Hematopoietic multipotent progenitor cell treated with erythropoietin and hydrocortisone succinate and interleukin-3 and kit ligand, for 4 days (in vitro differentiated cells): ENCODE measurements at places on chromosomes 2 and 18.

- DNase-seq: no peak
Measured at GRCh38 chr2:43839776-43840564, 1.2 kb downstream of the ABCG8 start.

DNA sequence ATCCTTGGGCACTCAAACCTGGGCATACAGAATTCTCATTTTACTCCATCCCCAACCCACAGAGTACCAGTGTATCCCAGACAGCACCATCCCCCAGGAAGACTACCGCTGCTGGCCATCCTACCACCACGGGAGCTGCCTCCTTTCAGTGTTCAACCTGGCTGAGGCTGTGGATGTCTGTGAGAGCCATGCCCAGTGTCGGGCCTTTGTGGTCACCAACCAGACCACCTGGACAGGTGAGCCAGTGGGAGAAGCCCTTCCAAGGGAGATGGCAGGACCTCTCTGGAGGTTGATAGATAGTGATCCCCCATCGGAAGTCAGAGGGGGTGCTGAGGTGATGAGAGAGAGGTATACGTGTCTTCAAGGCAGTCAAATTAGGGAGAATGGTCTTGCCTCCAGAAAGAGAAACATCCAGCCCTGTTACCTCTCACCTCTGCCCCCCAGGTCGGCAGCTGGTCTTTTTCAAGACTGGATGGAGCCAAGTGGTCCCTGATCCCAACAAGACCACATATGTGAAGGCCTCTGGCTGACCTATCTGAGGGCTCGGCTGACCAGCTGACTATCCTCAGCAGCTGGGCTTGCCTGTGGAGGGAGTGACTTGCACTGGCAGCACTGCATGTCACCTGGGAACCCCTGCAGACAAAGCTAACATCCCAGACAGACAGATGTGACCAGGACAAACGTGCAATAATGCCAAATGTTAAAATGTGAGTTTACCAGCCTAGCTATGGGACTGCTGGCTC, 9.5 kb downstream of the PKDCC start:
- DNase-seq: no peak

DNA sequence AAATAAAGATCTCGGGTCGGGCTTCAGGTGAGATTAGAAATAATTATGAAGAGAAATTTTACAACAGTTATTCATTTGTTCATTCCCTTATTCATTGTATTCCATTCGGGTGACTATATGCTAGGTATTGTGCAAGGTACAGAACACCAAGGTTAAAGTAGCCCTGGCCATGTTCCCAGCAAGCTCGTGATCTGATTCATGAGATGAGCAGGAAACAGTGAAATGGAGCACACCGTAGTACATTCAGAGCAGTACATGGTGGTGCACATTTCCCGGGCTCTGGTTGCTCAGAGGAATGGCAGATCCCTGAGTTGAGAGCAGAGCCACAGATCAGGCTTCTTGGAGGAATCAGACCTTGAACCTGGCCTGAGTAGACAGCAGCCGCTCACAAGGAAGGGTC, 87.7 kb downstream of the PRKRA start:
- no peak for DNase-seq

DNA sequence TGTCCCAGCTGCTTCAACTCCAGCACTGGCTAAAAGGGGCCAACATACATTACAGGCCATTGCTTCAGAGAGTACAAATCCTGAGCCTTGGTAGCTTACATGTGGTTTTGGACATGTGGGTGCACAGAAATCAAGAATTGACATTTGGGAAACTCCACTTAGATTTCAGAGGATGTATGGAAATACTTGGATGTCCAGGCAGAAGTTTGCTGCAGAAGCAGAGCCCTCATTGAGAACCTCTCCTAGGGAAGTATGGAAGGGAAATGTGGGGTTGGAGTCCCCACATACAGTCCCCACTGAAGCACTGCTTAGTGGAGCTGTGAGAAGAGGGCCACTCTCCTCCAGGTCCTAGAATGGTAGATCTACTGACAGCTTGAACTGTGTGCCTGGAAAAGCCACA, 218.0 kb upstream of the CWC22 start:
- DNase-seq: no peak

DNA sequence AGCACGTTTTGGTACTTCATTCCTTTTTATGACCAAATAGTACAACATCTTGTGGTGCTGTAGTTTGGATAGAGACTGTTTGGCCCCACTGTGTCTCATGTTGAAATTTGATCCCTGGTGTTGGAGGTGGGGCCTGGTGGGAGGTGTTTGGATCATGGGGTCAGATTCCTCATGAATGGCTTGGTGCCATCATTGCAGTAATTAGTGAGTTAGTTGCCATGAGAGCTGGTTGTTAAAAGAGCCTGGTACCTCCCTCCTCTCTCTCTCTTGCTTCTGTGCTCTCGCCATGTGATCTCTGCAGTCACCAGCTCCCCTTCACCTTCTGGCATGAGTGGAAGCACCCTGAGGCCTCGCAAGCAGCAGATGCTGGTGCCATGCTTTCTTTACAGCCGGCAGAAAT, 50.9 kb downstream of the NCAPH start:
- DNase-seq: no peak

DNA sequence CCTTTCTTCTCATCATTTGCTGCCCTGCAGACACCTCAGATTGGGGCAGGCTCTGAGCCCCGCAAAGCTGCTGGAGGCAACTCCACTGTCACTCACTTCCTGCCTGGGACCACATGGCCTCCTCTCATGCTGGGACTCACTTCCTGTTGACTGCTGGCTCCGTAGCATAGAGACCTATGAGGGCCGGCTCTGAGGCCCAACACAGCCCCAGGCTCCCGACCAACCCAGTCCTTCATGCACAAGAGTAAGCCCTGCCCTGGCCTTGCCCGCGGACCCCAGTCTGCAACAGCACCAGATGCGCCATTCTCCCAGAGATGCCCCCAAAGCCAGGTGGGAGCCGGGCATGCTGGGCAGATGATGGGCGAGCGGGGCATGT, 55.7 kb downstream of the DNMT3A start:
- DNase-seq: peak; percentile 76

DNA sequence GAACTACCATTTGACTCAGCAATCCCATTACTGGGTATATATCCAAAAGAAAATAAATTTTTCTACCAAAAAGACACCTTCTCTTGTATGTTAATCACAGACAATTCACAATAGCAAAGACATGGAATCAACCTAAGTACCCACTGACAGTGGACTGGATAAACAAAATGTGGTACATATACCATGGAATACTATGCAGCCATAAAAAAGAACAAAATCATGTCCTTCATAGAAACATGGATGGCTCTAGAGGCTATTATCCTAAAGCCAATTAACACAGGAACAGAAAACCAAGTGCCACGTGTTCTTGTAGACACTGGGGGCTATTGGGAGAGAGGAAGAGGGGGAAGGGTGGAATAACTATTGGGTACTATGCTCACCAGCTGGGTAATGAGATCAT, 27.7 kb downstream of the FLACC1 start:
- no peak for DNase-seq

GRCh38 chr2:44642123-44642857, 280.5 kb downstream of the CAMKMT start:
- DNase-seq: no peak

DNA sequence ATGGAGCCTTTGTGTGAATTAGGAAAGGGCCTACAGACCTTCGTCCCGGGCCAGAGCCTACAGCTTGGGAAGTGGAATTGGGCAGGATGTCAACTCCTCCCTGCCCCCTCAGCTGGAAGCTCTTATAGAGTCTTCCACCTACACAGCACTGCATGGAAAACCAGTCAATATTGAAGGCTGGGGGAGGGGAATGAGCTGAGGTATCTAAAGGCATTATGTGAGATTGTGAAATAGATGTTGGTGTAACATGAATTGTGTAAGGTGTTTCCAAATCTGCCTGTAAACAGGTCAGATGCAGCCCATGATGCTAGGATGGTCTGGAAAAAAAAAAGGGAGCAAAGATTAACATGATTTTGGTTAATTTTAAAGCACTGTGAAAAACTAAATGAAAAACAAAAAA, 433.5 kb upstream of the POU3F3 start:
- no peak for DNase-seq
